ENCODE measurements at places on chromosomes 1 and 21.

GRCh38 chr1:81703391-81703755, 97.4 kb upstream of the ADGRL2 start:
- no peak for DNase-seq

DNA sequence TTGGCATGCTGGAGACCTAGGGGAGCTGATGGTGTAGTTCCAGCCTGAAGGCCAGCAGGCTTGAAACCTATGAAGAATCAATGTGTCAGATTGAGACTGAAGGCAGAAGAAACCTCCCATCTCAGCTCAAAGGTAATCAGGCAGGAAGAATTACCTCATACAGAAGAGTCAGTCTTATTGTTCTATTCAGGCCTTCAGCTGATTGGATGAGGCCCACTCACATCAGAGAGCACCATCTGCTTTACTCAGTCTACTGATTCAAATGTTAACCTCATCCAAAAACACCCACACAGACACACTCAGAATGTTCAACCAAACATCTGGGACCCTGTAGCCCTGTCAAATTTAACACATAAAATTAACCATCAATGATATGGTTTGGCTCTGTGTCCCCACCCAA, 13.7 kb upstream of the CCN1 start:
- no peak for DNase-seq

- DNase-seq = no peak
These were observed 32.7 kb downstream of the ASH1L start for GRCh38 chr1:155529929-155530328.

DNA sequence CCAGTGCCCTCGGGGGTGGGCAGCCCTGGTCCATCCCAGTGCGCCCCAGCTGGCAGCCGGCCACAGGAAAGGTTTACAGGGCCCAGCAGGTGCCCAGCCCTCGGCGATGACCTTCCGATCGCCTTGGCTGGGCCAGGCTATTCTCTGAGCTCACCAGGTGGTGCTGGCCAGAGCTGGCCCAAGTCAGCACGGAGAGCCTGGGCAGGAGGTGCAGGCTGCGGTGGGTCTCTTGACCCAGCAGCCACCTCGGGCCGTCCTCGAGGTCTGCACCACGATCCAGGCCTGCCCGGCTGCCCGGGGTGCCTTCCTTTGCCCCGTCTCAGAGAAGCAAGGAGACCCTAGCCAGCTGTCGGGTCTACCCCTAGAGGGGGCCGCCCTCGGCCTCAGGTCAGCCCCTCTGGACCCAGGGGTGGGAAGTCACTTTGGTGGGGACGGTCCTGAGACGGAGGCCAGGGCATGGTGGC, 370 bp downstream of the PERM1 start:
- DNase-seq = no peak

DNA sequence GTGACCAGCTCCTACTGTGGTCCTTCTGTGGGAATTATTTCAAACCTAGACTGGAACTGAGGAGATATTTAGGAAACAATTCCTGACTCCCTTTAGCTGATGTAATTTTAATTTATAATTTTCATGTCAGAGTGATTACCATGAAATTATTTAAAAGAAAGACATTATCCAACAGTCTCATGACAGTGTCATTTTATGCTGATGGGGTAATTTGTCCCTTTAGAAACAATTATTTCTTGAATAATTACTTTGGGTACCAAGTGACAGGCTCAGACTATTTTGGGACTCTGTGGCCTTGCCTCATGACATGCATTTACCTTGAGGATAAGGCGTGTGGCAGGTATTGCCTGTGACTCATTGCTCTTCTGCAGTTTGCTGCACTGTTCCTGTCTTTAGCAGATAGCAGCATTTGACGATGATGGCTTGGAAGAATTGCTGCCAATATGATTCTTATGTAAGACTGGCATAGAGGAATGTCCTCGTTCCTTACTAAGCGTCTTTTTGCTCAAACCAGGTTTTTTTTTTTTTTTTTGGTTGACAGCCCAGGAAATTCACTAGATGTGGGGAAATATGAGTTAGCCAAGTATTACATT, 206.0 kb upstream of the HMCN1 start:
- DNase-seq = no peak

DNA sequence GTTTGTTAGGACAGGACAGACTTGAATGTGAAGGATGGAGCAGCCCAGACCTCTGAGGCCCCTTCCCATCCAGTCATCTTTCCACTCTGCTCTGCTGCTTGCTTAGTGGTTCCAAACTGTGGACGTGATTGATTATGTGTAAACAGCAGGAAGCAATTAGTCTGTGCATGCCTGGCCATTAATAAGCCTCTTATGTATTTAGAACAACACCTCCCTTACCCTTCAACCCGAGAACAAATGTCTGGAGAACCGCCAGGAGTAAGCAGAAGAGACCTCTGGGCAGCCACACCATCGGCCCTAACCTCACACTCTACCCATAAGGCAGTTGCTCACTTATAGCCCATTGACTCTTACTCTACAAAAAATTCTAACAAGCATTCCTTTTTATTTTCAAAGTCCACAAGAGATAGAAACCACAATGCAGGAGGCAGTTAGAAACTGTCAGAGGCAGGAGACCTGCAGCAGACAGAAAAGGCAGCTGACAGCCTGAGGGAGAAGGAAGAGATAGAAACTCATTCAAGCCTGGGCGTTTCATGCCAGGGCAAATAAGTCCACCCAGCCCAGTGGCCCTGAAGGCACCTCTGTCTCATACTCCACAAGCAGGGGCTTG, 5.8 kb upstream of the EPHA8 start:
- no peak for DNase-seq

GRCh38 chr1:109886827-109887226, 23.8 kb upstream of the CSF1 start:
- no peak for DNase-seq

GRCh38 chr21:19245188-19245580, 841.6 kb upstream of the TMPRSS15 start:
- DNase-seq = no peak

DNA sequence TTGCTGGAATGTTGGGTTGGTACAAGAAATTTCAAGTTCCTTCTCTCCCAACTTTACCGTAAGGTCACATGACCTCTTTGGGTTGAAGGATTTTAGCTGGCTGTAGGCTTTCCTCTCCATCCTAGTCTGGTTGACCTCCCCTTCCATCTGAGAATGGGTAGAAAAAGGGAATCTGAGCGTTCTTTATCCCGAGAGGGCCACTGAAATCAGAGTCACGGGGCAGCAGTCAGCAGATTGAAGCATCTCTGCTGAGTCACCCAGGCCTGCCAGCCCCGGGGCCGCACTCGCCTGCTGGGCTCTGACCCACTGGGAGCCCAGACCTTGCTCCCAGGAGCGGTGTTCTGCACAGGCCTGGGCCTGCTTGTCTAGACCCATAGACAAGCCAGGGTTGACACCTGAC, 31.0 kb downstream of the TMCC2 start:
- DNase-seq = no peak

- DNase-seq = no peak
These were observed 9.4 kb upstream of the CAPN9 start for GRCh38 chr1:230737622-230738262.

DNA sequence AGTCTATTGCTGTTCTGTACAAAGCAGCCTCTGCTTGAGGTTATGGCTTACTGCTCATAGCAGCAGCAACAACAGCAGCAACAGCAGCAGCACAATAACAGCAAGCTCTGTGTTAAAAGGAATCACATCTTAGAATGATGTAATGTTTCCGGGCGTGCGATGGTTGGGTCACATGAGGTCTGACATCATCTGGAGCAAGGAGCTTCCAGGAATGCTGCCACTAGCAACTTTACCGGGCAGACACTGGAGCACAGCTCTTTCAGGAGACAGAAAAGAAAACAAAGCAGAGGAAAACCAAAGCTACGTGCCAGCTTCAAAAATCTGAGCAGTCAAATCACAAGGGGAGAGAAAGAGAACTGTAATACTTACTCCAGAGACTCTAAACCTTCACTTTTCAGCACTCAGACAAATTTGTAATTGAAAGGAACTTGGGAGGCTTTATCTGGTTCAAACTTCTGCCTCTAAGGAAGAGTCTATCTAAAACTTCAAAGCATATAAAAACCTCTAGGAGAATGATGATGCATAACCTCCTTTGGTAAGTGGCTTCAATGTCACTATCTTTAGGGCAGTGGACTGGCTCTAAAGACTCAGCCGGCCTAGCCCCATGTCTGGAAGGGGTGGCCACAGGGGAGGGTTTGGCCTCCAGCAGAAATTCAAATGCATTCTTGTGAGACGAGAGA, 28.3 kb upstream of the RAB3GAP2 start:
- no peak for DNase-seq

DNA sequence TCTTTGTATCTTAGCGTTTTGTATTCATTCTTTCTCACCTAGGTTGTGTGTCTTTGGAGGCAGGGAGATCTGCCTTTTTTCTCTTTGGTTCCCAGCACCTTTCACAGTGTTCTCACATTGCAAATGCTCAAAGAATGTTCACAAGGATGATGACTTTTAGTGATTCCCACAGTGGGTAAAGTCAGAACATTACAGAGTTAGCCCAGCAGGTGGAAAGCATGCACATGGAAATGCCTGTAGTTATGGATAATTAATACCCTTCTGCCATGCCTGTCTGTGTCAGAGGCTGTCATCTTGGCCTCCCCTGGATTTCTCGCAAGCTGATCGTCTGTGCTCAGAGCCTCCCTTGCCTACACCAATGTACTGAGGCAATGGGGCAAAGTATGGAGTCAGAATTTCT, 458.9 kb downstream of the LMO4 start:
- no peak for DNase-seq

GRCh38 chr1:52057255-52057654, 1.2 kb downstream of the BTF3L4 start:
- no peak for DNase-seq

- DNase-seq = no peak
These were observed 36.8 kb downstream of the FBXO42 start for GRCh38 chr1:16315437-16315836.

DNA sequence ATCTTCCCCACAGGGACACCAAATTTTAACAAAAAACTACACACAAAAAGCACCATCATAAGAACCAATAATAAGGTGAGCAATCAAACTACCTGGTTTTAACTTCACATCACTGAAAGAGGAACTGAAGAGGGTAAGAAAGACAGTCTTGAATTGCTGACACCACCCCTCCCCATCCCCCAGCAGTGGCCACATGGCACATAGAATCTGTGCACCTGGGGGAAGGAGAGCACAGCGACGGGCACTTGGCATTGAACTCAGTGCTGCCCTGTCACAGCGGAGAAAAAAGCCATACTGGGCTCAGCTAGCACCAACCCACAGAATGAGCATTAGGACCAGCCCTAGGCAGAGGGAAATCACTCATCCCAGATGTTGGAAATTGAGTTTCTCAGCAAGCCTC, 640.0 kb upstream of the ADGRL2 start:
- DNase-seq = no peak

GRCh38 chr21:22516230-22516629, 1518.0 kb downstream of the NCAM2 start:
- DNase-seq = no peak

GRCh38 chr1:202046227-202046626, 35.8 kb downstream of the ELF3 start:
- no peak for DNase-seq

DNA sequence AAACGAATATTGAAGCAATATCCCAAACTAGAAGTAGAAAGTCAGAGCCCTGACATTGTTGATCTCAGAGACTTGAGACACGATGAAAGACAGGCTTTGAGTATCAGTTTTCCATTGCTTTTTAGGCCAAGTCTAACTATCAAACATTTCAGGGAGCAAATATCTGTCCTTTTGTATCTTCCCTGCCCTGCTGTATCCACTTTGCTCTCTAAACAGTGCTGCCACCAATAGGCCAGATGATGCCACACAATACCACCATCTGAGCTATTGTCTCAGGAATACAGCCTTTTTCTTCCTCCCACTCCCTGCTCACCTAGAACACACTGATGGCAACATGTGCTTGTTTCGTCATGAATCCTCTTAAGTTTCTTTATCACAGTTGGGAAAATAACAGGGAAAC, 62.6 kb upstream of the SPAG17 start:
- DNase-seq = no peak

- DNase-seq = no peak
These were observed 707.2 kb upstream of the ADAMTS5 start for GRCh38 chr21:27674041-27674615.

DNA sequence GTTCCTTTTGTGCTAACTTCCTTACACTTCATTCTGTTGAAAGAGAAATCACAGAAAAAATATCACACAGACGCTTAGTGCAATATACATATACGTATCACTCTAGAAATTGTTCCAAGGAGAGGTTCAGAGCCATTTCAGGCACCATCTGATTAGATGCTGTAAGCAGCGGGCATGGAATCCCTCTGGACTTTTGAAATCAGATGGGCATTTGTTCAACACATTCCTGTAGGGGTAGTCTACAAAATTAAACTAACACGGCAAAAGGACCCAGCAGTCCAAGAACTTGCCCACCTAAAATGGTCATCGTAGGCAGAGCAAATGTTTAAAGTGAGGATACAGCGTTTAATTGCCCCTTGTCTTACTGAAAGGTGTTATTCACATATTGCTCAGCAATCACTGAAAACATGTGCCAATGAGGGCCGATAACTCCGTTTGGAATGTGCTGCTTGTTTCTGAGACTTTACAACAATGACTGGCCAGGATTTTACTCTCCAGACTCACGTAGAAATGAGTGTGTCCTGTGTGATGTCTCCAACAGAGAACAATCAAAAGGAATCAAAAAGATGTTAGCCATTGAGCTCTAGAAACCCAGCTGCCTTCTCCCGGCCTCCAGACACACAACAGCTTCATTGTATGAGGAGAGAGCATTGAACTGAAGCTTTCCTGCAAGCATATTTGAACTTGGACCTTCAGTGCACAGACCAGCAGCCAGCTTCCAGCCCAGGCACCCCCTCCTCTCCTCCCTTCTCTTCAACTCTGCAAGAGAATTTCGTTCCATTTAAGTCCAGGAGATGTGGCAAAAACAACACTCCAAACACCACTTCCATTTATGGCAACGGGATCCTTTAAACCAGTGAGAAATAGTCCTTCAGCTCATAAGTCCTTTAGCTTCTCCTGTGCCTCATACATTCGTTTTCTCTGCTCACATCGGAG, 32.1 kb upstream of the ADORA3 start:
- no peak for DNase-seq

- no peak for DNase-seq
These were observed 2.8 kb downstream of the KCNQ4 start for GRCh38 chr1:40786171-40786994.

GRCh38 chr1:54577612-54578011, 29.6 kb downstream of the ACOT11 start:
- no peak for DNase-seq

DNA sequence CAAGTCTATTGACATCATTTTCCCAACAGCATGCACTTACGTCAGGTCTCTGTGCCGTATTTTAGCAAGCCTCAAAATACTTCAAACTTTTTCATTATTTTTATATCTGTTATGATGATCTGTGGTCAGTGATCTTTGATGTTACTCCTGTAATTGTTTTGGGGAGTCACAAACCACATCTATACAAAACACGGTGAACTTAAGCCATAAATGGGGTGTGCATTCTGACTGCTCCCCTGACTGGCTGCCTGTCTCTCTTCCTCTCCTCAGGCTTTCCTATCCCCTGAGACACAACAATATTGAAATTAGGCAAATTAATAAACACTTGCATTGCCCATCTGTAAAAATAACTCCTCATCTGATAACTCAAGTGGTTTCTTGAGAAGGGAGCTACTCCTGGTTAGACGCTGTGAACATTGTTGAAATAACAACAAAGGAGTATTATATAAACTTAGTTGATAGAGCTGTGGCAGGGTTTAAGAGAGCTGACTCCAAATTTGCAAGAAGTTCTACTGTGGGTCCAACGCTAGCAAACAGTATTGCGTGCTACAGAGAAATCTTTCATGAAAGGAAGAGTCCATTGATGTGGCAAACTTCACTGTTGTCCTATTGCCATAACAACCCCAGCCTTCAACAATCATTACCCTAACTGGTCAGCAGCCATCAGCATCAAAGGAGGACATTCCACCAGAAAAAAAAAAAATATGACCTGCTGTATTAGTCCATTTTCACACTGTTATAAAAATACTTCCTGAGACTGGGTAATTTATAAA, 105.8 kb upstream of the DSCAM start:
- DNase-seq = no peak
